Dermis blood vessel endothelial cell (primary cell): ENCODE measurements at places on chromosomes 6 and 20.

- no peak for DNase-seq
Measured at GRCh38 chr6:150230164-150230561, 87.3 kb downstream of the PPP1R14C start.

DNA sequence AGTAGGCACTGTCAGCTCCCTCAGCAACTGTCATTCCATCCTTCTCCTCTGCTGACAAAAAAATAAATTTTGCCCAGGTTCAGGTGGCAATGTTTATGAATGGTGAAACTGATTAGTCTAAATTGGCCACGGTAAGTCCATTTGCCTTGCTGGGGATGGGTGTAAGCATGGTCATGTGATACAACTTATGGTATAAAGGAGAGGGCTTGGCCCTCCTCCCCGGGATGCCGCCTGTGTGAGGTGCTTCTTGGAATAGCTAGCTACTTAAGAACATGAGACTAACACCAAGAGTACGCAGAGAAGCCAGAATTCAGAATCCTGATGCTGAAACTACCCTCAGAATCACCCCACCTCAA, 94.4 kb upstream of the MAP7 start:
- no peak for DNase-seq

GRCh38 chr6:150247803-150248202, 105.0 kb downstream of the PPP1R14C start:
- DNase-seq, result no peak

DNA sequence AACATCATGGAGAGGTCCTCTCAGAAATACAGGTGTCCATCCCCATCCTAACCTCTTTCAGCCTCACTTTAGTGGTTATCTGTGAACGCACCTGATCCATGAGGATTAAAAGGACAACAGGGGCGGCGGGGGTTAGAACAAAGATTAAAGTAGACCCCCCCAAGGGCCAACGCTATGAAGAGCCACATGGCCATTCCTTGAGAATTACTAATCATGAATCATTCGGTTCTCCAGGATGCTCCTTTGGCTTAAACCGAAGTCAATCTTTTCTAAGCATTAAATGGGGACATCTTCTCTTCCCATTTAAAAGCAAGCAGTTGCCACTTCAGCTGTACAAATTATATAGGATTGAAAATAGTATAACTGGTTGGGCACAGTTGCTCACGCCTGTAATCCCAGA, 212.4 kb downstream of the GMPR start:
- no peak for DNase-seq

DNA sequence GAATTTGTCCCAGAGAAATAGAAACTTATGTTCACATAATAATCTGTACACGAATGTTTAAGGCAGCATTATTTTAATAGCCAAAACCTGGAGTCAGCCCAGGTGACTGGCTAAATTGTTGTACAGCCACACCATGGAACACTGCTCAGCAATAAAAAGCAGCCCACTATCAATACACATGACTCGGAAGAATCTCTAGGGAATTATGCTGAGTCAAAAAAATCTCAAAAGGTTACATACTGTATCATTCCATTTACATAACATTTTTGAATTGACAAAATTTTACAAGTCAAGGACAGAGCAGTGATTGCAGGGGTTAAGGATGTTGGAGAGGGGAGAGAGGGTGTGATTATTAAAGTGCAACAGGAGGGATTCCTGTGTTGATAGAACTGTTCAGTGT, 163.4 kb downstream of the UBE3D start:
- DNase-seq, result no peak

DNA sequence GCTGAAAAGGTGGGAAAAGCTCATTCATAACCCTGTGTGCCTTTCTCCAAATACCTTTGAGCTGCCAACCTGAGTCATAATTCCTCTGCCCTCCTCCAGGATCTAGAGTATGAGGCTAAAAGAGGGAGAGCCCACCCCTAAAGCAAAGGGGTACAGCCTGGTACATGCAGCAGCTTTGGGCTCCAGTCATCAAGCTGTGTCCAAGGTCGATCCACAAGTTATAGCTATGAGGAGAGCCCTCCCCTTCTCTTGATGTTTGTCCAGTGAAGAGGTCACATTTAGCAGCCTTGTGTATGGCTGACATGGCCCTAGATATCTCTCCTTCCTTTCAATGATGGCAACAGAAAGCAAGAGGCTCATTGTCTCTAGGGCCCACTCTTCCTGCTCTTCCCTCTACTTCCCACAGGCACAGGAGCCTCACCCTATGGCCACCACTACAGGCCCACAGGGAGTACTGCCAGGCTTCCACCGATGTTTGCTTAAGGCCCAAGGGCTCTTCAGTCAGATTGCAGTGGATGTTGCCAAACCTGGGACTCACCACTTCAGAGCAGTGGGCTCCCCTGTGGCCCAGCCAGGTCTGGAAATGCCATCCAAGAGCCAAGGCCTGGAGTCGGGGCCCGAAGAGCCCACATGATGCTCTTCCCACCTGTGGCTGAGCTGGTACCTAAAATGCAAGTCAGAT, 176.8 kb downstream of the CD83 start:
- DNase-seq, result no peak

DNA sequence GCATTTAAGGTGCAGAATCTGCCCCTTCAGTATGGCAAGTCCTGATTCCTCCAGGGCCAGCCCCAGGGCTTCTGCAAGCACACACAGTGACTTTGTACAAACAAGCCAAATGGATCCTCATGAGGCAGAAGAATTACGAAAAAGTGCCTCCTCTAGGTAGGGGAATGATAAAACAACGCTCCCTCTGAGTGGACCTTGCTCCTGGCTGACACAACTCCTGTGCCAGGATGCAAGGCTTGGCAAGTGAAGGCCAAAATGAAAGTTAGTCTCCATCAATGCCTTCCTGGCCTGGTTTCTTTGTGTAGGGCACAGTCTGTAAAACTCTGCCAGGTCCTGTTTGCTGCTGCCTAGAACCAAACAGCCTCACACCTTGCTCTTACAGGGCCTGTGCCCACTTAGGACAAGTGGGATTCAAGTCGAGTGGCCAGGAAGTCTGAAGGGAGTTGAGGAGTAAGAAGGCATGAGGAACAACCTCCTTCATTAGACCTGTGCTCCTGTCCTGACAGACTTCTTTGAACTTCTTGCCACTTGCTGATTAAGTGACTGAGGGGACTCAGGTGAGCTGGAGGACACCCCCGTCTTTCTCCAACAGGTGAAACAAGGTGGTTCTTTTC, 417.1 kb downstream of the CDC5L start:
- no peak for DNase-seq

DNA sequence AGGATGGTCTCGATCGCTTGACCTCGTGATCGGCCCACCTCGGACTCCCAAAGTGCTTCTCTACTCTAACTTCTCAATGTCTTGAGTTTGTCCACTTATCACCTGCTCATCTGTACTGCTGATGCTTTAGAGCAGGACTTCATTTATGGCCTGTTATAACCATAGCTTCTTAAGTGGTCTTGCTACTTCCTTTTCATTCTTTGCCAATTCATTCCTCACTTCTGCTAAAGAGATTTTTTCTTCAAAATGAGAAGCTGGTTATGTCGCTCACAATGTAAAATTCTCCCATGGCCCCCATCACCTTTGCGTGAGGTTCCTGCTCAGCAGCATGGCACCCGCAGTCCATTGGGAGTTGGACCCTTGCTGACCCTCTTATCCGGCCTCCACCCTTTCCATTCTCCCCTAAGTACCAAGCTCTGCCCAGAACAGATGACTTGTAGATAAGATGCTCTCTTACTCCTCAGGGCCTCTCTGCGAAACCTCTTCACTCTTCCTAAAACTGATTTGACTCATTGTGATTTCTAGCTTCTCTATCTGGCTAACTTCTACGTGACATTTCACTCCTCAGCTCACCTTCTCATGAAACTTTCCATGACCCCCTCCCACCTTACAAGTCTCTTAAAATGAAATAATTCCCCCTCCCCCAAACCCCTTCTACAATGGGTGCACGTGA, 13.9 kb upstream of the CD164 start:
- DNase-seq, result no peak

GRCh38 chr20:50815162-50815989, 20.5 kb downstream of the BCAS4 start:
- no peak for DNase-seq

GRCh38 chr20:4007383-4008025, 7.9 kb downstream of the RNF24 start:
- no peak for DNase-seq

DNA sequence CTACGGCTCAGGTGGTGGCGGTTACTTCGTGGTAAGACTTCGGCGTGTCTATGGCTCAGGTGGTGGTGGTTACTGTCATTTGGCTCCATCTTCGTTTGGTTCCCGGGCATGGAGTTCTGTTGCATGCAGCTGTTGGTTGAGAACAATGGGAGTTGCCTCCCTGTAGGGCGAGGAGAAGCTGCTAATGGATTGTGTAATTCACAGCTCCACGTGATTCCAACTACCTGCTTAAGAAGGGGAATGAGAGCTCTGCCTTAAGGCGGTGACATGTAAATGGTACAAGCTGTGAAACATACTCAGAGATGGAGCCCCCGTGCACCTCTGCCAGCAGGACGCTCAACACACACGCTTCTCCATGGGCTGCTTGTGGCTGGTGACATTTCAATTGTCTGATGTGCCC, 12.4 kb upstream of the DACT2 start:
- DNase-seq, result no peak

GRCh38 chr20:38748861-38749149, 545 bp downstream of the ACTR5 start:
- no peak for DNase-seq

DNA sequence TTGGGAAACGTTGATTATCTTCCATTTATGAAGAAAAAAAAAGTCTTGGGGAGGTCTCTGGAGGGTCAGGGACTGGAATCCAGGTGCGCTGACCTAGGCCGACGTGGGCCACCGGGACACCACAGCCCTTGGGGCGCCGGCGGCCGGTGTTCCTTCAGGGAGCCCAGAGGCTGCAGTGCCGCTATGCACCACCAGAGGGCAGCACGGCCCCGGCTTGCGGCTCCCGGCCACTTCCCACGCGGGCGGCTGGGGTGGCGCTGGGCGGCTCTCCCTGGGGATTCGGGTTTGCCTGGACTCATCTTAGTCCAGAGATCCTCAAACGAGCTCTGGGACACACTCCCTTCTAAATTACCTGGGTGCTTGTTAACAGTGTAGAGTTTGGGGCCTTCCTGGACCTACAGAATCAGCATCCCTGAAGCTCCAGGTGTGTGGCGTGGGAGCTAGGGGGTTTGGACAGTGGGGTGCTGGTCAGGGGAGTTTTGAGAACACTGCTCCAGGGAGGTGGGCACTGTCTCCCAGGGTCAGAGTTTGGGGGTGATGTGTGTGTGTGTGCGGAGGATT, 23.0 kb upstream of the GTSF1L start:
- peak; percentile 68 for DNase-seq

DNA sequence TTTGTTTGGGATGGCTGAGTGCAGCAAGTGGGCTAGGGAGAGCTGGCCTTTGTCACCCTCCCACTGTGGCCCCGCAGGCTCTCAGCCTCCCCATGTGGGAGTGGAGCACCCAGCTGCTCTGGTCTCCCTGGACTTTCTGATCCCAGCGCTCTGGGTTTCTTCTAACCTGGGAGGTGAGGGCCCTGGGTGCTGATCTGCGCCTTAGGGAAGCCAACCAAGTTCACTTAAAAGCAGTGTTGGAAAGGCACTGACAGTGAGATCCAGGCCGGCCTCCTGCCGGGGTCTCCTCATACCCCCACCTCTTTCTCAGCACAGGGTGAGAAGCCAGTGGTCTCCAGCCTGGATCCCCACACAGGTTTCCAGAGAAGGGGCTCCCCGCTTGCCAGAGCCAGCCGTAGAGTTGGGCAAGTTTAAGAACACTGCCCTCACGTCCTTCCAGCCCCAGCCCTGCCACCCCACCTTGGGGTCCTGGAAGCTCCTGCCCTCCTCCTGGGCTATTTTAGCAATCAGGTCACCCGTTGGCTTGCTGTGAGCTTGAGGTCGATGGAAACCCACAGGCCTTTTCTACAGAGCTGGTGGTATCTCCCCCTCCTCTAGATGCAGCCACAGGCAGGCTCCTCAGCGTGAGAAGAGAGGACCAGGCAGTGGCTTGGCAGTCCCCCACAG, 9.6 kb downstream of the C20orf203 start:
- DNase-seq, result no peak

GRCh38 chr20:845941-846893, 12.7 kb downstream of the FAM110A start:
- no peak for DNase-seq

DNA sequence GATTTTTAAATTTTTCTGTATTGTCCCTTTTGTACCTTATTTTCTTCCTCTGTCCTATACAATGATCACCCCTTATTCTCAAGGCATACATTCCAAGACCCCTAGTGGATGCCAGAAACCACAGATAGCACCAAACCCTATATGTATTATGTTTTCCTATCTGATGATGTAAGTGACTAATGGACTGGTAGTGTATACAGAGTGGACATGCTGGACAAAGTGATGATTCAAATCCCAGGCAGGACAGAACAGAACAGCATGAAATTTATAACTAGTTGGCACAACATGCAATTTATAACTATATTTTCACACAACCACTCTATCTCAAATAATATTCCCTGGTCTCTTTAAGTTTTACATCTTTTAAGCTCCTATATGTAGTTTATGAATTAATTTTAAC, 205.6 kb upstream of the FLRT3 start:
- no peak for DNase-seq

- DNase-seq, result peak; percentile 76
Measured at GRCh38 chr20:38674092-38674764, 50.1 kb upstream of the SLC32A1 start.

- DNase-seq, result no peak
Measured at GRCh38 chr6:73964241-73964854, 268.3 kb downstream of the CD109 start.

- DNase-seq, result no peak
Measured at GRCh38 chr20:24752612-24753011, 196.5 kb upstream of the CST7 start.

- DNase-seq, result no peak
Measured at GRCh38 chr6:160227038-160227768, 31.4 kb downstream of the SLC22A2 start.

DNA sequence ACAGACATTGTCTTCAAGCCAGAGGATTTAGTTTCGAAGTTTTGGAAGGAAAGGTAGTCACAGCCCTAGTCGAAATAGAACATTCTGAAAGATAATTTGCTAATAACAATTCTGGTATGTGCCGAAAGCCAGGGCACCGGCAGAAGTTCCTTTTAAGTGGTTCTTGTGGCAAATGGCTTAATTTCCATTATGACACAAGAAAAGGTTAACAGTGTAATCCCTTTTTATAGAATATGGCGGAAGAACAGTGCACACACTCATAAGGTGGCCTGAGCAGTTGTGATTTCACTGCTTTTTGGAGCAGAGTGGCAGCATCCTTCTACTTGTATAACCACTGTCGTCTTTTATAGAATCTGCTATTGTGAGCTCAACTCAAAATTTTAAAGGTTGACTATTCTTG, 152.4 kb downstream of the SASH1 start:
- no peak for DNase-seq
